ENCODE measurements at places on chromosomes 7 and 10. TPM values are rescaled to one million over a fixed set of nuclear protein-coding genes. Genes with fewer than 3 reads are reported as not detected.

DNA sequence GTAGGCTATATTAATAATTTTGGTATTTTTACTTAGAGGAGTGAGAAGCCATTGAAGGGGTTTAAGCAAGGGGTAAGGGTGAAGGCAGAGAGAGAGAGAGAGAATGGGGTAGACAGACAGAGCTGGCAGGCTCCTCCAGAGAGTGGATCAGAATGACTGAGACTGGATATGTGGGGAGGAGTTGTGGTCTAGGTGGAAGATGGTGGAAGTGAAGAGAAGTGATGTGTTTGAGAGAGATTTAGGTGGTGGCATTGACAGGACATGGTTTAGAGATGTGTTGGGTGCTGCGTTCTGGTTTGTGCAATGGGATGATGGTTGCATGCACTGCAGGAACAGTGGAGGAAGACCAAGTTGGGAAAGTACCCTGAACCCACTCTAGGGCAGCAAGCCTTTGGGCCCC, 92.2 kb downstream of the CCNY start:
- DNase-seq = no peak

- DNase-seq = no peak
Measured at GRCh38 chr7:135480966-135481597, 28.8 kb downstream of the CNOT4 start.

The PHYHIPL gene
- total RNA-seq = not detected

GRCh38 chr7:136870866-136871487, 2.5 kb downstream of the CHRM2 start:
- no peak for DNase-seq

DNA sequence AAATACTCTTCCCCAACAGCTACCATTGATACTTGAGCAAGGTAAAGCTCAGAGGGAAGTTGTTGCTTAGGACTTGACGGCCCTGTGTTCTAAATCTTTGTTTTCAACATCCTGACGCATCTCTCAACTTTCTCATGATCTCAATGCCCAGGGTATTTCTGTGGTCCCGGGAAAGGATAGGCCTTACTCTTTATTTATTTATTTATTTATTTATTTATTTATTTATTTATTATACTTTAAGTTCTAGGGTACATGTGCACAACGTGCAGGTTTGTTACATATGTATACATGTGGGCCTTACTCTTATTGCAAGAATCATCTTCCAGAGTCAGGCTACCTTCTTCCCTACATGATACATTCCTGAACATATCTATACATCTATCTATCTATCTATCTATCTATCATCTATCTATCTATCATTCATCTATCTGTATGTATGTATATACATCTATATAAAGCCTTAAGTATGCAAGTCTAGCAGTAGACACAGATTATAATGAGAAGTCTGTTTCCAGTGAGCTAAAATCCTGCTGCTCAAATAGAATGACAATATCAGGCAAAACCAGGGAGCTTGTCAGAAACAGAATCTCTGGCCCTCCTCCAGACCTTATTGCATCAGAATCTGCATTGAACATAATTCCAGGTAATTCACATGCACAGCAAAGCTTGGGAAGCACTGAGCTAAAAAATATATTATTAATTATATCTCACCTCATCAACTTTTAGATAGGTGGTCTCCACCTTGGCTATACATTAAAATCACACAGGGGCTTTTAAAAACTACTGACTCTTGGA, 12.2 kb upstream of the CPA5 start:
- DNase-seq = no peak

The SPDYE8 gene
- total RNA-seq = not detected

The RAMP3 gene
- total RNA-seq = not detected

- no peak for DNase-seq
Measured at GRCh38 chr10:12389154-12389734, 39.9 kb downstream of the CAMK1D start.

DNA sequence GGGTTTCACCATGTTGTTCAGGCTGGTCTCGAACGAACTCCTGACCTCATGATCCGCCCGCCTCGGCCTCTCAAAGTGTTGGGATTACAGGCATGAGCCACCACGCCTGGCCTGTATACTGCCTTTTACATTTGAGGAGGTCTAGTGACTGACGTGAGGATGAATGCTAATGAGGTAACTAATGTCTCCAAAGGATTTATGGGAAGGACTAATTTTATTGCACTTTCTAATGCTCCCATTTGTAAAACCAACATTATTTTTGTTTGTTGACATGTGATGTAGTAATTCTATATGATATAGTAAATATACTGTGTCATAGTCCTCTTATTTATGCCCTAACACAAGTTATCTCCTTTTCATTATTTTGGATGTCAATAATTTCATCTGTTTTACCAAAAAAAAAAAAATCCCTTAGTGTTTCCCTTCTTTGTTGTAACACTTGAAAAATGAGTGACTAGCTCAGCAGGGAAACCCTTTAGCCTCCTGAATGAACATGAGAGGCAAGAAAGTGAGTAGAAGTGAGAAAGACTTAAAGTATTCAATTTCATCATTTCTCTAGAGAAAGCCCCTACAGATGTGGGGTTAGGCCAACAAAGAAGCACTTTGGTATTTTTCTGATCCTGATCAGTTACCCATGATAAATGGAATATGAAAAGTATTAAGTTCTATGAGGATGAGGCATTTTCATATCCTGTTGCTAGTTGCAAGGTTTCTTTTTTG, 596.9 kb upstream of the PCDH15 start:
- DNase-seq = no peak

DNA sequence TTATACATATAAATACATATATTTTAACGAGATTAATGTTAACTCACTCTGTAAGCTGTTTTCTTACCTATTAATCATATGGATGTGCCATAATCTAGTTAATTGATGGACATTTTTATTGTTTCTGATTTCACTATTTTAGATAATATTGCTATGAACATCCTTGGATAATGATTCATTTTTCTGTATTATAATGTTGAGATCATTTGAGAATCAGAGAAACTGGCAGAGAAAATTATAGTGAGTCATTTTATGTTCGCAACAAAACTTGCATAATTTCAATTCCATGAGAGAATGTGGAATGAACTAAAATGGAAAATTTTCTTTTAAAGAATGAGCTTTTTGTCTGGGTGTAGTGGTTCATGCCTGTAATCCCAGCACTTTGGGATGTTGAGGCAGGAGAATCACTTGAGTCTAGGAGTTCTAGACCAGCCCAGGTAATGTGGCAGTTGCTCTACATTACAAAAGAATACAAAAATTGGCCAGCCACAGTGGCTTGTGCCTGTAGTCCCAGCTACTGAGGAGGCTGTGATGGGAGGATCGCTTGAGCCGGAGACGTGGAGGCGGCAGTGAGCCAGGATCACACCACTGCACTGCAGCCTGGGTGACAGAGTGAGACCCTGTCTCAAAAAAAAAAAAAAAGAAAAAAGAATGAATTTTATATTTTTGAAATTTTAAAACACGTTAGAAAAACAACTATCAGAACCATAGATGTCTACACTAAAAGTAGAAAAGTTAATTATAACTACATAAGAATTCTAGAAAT, 40.5 kb downstream of the PAPSS2 start:
- no peak for DNase-seq

DNA sequence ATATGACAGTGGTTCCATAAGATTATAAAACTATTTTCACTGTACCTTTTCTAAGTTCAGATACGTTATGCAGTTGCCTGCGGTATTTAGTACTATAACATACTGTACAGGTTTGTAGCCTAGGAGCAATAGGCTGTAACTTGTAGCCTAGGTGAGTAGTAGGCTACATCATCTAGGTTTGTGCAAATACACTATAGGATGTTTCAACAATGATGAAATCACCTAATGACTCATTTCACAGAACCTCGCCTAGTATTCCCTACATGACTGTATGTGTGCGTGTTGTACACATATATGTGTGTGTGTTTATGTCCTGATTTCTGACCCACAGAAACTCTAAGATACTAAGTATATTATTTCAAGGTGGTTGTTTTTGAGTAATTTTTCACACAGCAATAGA, 139.0 kb downstream of the HERPUD2 start:
- DNase-seq = peak; percentile 13

The RBP4 gene
- total RNA-seq = not detected

DNA sequence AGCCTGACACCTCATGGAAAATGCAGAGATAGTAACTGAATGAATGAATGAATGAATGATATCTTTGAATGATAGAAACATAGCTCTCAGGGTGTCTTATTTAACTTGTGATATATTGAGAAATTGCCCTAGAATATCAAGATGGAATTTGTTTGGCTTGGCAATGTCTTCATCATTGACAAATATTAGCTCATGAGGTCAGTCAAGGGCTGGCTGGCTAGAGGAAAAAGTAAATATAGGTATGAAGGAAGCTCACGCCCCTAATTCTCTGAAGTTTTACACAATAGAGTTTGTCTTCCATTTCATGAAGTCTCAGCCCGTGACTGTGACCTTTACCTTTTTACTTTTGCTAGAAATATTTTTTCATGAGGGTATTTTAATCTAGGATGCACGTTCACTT, 305.2 kb downstream of the ADARB2 start:
- no peak for DNase-seq

DNA sequence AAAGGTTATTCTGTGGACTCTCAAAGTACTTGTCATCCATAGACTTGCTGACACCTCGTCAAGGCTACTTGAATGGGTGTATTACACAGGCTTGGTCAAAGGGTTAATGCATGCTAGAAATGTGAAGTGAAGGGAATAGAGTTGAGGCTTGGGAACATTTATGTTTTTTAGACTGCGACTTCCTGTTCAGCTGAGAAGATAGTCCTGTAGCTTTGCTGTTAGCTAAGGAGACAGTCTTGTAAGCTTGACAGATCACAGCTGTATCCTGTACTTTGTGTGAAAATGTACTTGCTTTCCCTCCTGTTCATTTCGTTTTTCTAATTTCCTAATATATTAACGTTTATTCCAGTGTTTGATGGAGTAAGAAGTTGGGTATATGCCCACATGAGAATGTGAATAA, 52.1 kb downstream of the ADD3 start:
- DNase-seq = no peak
